Ascending aorta (tissue), 2 donors: ENCODE measurements at places on chromosomes 4 and X.

- no peaks in the 10 kb centered on the region for H3K4me1 ChIP-seq
- H3K27ac ChIP-seq: no peak overlapping the region
- H3K36me3 ChIP-seq: no peaks in the 10 kb centered on the region
- no peaks in the 10 kb centered on the region for H3K27me3 ChIP-seq
- no peak overlapping the region for H3K4me3 ChIP-seq
These were observed 959.7 kb upstream of the LCORL start for GRCh38 chr4:18981234-18981615.

- no peaks in the 10 kb centered on the region for H3K27me3 ChIP-seq
- no peak overlapping the region for H3K27ac ChIP-seq
- no peak overlapping the region for H3K4me3 ChIP-seq
- no peak for DNase-seq
- no peaks in the 10 kb centered on the region for H3K36me3 ChIP-seq
These were observed 4.6 kb upstream of the ZNF185 start for GRCh38 chrX:152892999-152893891.

DNA sequence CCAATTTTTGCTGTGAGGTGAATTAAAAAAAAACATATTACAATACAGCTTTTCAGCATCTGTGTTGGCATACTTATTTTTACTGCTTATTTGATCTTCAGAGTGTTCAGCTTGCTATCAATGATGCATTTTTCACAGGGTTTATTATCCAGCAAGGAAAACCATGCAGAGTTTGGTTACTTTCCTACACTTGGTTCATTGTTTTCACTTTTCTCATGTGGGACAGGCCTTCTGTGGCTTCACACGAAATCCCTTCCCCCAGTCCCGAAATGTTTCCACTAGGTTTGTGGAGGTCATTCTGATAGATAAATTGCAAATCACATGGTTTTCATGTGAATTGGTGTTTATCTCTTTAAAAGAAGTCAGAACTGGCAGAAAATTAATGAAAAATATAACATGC is 205.8 kb downstream of the SPCS3 start:
- no peaks in the 10 kb centered on the region for H3K4me1 ChIP-seq
- H3K4me3 ChIP-seq: no peak overlapping the region
- H3K36me3 ChIP-seq: no peaks in the 10 kb centered on the region
- no peaks in the 10 kb centered on the region for H3K27me3 ChIP-seq

GRCh38 chrX:15849555-15849954 is 5.1 kb downstream of the AP1S2 start:
- H3K4me1 ChIP-seq: no peaks in the 10 kb centered on the region
- H3K4me3 ChIP-seq: no peak overlapping the region
- H3K36me3 ChIP-seq: peaks cover 7% of the 10 kb centered on the region

GRCh38 chrX:10900585-10901289 is 210.4 kb upstream of the HCCS start:
- H3K4me1 ChIP-seq: peaks cover 2% of the 10 kb centered on the region
- no peak overlapping the region for H3K4me3 ChIP-seq
- peak overlapping the region; percentile 14 for H3K27ac ChIP-seq
- no peak for DNase-seq
- no peaks in the 10 kb centered on the region for H3K27me3 ChIP-seq

GRCh38 chrX:48487362-48487798 is 11.4 kb downstream of the FTSJ1 start:
- H3K36me3 ChIP-seq: peaks cover 1% of the 10 kb centered on the region
- no peaks in the 10 kb centered on the region for H3K27me3 ChIP-seq

DNA sequence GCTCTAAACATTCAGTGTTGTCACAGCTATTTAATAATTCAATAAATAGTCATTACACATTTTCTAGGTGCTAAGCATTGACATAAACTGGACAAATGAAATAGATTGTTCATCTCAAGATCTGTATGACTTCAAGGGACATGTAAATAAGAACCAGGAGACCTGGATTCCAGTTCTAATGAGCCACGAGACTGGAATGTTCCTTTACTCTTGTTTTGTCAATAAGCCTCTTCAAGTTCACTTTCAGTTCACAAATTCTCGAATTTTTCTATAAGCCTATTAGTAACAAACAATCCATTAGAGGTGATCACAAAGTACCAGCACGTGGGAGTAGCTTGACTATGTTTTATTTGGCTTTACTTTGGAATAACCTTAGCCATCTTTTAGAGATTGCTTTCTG is 514.0 kb upstream of the SMIM31 start:
- DNase-seq: no peak
- no peak overlapping the region for H3K27ac ChIP-seq
- no peaks in the 10 kb centered on the region for H3K36me3 ChIP-seq
- no peak overlapping the region for H3K4me3 ChIP-seq

DNA sequence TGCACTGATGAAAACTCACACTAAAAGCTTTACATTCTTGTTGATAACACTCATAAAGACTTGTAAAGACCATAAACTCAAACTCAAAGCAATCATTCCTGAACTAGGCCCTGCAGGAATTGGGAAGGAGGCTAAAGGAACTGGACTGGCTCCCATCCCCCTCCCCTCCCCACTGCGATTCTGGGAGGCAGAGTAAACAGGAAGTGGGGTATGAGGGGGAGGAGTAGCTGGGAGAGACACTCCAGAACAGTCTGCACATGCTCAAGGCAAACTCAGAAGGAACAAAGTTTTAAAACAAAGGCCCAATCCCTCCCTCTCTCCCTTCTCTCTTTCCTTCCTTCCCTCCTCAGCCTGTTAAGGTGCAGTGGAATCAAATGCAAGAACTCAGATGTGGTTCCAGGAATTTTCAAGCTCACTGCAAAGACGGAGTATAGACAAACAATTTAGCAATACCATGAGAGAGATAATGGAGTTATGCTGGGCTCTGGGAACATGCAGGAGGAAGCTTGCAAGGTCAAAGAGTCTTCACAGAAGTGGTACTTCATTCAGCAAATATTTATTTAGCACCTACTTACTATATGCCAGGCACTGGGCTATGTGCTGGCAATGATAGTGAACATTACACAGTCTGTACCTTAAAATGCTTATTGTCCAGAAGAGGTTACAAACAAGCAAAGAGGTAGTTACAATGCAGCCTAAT is 15.9 kb downstream of the MID1IP1 start:
- no peaks in the 10 kb centered on the region for H3K27me3 ChIP-seq
- no peaks in the 10 kb centered on the region for H3K4me1 ChIP-seq
- no peak overlapping the region for H3K4me3 ChIP-seq
- no peaks in the 10 kb centered on the region for H3K36me3 ChIP-seq
- DNase-seq: no peak
- no peak overlapping the region for H3K27ac ChIP-seq

DNA sequence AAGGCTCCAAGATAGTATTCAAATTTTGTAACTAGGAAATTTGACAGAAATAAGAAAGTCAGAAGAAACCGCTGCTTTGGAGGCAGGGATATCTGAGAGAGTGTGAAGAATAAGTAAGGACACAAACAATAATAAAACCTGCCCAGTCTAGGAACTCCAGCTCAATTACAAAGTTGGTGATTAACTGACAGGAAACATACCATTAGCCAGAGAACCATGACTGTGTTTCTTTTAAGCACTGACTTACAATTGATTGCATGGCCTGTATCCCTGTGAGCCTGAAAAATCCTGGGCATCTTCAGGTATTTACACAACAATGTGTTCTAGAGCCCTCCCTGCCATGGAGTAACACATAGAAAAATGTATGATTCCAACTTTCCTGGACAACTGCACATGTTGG is 127.4 kb downstream of the GRIA3 start:
- no peak overlapping the region for H3K4me3 ChIP-seq
- no peaks in the 10 kb centered on the region for H3K36me3 ChIP-seq
- no peak for DNase-seq
- H3K4me1 ChIP-seq: no peaks in the 10 kb centered on the region
- no peak overlapping the region for H3K27ac ChIP-seq

- H3K4me1 ChIP-seq: no peaks in the 10 kb centered on the region
- H3K36me3 ChIP-seq: no peaks in the 10 kb centered on the region
- H3K4me3 ChIP-seq: no peak overlapping the region
- no peak for DNase-seq
- no peak overlapping the region for H3K27ac ChIP-seq
- no peaks in the 10 kb centered on the region for H3K27me3 ChIP-seq
These were observed 118.5 kb downstream of the CFAP299 start for GRCh38 chr4:80454040-80454439.

- no peak overlapping the region for H3K4me3 ChIP-seq
- H3K4me1 ChIP-seq: no peaks in the 10 kb centered on the region
- no peaks in the 10 kb centered on the region for H3K36me3 ChIP-seq
- peak overlapping the region; percentile 49 for H3K27ac ChIP-seq
These were observed 7.5 kb upstream of the GUCY1A1 start for GRCh38 chr4:155659176-155659575.

DNA sequence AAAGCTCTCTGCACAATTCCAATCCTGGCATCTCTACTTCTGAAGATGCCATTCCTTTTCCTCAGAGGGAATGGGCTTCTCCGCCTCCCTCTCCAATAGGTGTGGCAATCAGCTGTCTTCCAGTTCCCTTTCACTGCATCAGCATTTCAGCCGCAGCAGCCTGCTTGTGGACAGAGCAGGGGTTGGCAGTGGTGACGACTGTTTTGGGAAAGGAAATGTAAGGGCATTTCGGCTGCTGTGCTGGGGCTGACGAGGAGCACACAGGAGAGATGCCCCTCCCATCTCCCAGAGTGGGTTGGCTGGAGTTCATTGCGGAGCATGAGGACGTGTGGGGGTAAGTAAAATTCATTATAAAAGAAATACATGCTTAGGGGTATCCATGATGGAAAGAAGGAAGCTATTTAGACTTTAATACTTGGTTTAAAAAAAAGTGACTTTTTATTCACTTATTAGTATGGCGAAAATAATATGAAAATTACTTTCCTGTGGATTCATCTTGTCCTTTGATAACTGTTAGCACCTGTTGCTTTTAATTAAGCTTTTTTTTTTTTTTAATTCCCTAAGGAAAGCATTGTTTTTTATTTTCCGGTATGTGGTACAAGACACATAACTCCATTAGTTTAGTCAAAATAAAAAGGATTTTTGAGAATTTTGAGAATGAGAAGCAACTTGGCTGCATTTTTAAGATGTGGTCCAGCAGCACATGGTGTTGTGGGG is at the start of gene LIMCH1:
Gene LIMCH1, plus strand, starts transcription at position 141 of the 717 bp plus-strand sequence. CDS start 67,839 bp downstream, outside the sequence.
- peak; percentile 62 for DNase-seq
- H3K4me3 ChIP-seq: no peak within 1 kb of the TSS
- no peaks in the 10 kb centered on the region for H3K27me3 ChIP-seq

DNA sequence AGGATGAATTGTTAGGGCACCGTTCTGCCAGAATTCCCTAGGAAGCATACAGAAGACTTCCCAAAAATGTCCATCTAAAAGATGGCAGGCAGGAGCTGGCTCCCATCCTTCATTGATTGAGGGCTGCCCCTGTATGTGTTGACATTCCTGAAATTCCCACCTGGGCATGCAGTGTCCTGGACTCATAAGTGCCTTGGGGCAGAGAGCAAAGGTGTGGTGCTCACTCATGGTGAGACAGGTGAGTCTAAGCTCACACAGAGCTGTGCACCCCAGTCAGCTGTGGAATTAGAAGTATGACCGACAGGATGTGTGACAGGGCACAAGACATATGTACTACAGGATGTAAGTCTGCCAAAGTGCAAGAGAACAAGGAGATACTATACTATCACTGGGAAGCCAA is 271.9 kb downstream of the MID1IP1 start:
- no peaks in the 10 kb centered on the region for H3K36me3 ChIP-seq
- no peak overlapping the region for H3K4me3 ChIP-seq
- H3K4me1 ChIP-seq: no peaks in the 10 kb centered on the region
- peaks cover 3% of the 10 kb centered on the region for H3K27me3 ChIP-seq
- no peak overlapping the region for H3K27ac ChIP-seq

DNA sequence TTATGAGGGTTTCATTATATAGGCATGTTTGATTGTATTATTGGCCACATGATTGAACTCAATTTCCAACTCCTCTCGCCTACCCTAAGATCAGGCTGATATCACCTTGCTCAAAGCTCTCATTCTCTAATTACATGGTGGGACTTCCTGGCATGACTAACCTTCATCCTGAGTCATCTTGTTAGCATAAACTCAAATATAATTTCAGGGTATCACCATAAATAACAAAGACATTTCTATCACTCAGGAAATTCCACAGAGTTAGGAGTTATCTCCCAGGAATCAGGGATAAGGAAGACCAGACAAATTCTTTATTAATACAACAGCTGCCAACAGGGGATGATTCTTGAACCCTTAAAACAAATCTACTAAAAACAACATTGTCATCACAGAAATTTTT is 90.7 kb downstream of the NDST3 start:
- H3K27me3 ChIP-seq: no peaks in the 10 kb centered on the region
- H3K4me3 ChIP-seq: no peak overlapping the region
- no peaks in the 10 kb centered on the region for H3K36me3 ChIP-seq
- no peak for DNase-seq
- H3K27ac ChIP-seq: no peak overlapping the region

GRCh38 chr4:56892691-56893090 is 15.0 kb upstream of the REST start:
- peak; percentile 54 for DNase-seq
- H3K27ac ChIP-seq: no peak overlapping the region
- H3K4me1 ChIP-seq: no peaks in the 10 kb centered on the region
- no peaks in the 10 kb centered on the region for H3K36me3 ChIP-seq
- no peak overlapping the region for H3K4me3 ChIP-seq

DNA sequence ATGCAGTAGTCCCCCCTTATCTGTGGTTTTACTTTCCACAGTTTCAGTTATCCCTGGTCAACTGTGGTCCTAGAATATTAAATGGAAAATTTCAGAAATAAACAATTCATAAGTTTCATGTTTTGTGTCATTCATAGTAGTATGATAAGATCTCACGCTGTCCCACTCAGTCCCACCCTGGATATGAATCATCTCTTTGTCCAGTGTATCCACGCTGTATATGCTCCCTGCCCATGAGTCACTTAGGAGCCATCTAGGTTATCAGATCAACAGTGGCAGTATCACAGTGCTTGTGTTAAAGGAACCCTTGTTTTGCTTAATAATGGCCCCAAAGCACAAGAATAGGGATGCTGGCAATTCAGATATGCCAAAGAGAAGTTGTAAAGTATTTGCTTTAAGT is 16.2 kb upstream of the SYTL4 start:
- H3K27ac ChIP-seq: no peak overlapping the region
- no peaks in the 10 kb centered on the region for H3K36me3 ChIP-seq
- H3K27me3 ChIP-seq: no peaks in the 10 kb centered on the region
- no peak overlapping the region for H3K4me3 ChIP-seq
- no peaks in the 10 kb centered on the region for H3K4me1 ChIP-seq

GRCh38 chr4:38762560-38762959 is 20.2 kb downstream of the TLR10 start:
- H3K27me3 ChIP-seq: no peaks in the 10 kb centered on the region
- no peaks in the 10 kb centered on the region for H3K36me3 ChIP-seq
- H3K27ac ChIP-seq: no peak overlapping the region

DNA sequence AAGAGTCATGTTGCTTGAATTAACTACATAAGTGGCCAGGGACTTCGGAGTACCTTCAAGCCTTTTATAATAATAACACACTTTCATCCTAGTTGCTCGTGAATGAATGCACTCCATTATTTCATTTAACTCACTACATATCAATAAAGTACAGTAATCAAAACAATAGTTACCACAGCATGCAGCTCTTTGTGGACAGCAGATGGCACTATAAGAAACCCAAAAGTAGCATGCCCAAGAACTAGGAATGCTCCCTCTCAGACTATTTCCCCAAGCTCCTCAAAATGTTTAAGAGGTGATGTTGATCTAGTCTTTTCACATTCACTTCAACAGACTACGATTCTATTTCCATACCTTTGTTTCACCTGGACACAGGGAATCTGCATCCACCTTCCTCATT is 500.8 kb upstream of the DIAPH2 start:
- no peaks in the 10 kb centered on the region for H3K27me3 ChIP-seq
- no peaks in the 10 kb centered on the region for H3K4me1 ChIP-seq
- no peak overlapping the region for H3K4me3 ChIP-seq
- no peaks in the 10 kb centered on the region for H3K36me3 ChIP-seq
